Hematopoietic multipotent progenitor cell treated with erythropoietin and hydrocortisone succinate and interleukin-3 and kit ligand, for 15 days (in vitro differentiated cells): ENCODE measurements at places on chromosomes 5 and 9.

GRCh38 chr9:87588339-87588738, 90.7 kb downstream of the DAPK1 start:
- DNase-seq = no peak

GRCh38 chr5:108036482-108036881, 345.4 kb downstream of the FBXL17 start:
- no peak for DNase-seq

- DNase-seq = no peak
Observed at GRCh38 chr9:78613006-78613405, 316.1 kb downstream of the PSAT1 start.

DNA sequence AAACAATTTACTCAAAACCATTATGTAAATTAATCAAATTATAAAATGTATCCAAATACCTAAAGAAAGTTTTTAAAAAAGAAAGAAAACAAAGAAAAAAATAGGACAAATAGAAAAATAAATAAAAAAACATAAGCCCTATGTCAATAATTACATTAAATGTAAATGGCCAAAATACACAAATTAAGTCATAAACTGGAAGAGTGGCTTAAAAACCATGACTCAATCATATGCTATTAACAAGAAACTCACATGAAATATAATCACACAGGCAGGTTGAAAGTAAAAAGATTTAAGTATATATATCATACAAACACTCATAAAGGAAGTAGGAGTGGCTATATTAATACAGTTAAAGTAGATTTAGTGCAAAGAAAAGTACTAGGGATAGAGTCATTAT, 95.3 kb downstream of the PRELID2 start:
- no peak for DNase-seq

DNA sequence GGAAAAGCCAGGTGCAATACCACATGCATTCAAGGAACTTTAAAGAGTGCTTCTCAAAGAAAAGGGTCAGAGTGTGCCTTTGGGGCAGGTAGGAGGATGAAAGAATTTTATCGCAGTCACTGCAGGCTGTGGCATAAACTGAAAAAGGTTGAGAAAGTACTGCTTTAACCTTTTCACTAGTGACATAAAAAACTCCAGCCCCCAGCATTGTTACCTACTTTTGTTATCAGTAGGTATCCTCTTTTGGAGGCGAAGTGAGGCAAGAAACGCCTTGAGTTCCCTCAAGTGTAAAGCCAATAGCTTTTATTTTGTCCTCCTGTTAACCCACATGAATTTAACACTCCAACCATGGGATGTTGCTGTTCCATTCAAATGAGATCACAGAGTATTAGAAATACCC, 64.7 kb upstream of the CHD1 start:
- DNase-seq = no peak

GRCh38 chr5:135694906-135695305, 116.1 kb upstream of the CXCL14 start:
- DNase-seq = no peak

DNA sequence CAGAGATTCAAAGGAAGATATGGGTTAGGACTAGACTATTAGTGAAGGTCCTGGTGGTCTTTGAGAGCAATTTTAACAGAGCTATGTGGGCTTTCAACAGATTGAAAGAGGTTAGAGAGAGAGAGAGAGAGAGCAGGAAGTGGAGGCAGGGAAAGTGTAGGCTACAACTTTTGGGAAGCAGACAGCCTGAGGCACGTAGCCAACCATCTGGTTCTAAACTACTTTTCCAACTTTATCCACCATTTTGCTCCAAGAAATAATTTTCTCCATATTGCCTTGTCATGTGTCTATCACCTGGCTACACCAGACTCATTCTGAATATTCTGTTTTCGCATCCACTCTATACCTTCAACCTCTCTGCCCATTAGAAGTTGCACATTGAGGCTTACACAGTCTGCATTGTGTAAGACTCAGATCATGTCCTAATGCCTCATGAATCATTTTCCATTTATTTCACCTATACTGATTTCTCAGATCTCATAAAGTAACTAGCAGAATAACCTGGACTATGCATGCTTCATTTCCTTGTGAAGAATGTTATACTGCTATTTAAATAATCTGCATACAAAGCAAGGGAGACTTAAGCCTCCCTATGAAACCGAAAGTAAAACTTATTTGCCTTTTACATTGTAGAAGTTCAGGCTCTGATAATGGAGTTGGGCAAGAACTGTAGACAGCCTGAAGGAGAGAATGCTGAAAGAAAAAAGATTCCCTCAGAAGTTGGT, 235.6 kb downstream of the ELAVL2 start:
- no peak for DNase-seq
